ENCODE measurements at places on chromosomes 7 and 10. TPM values are rescaled to one million over a fixed set of nuclear protein-coding genes. Genes with fewer than 3 reads are reported as not detected.

Gene ACTL6B
- not detected for total RNA-seq

Gene UCMA
- not detected for total RNA-seq

Gene ATG9B
- total RNA-seq, result 12.3 TPM

Gene SSC4D
- 0.40 TPM for total RNA-seq

Gene A1CF
- not detected for total RNA-seq

Gene CPA2
- total RNA-seq, result not detected

Gene DPY19L1
- total RNA-seq, result 6.3 TPM

Gene RADIL
- total RNA-seq, result 0.92 TPM

Gene AASS
- 1.5 TPM for total RNA-seq

Gene TBXAS1
- 1.8 TPM for total RNA-seq

Gene PLA2G12B
- not detected for total RNA-seq

Gene COL26A1
- not detected for total RNA-seq

Gene VSTM4
- total RNA-seq, result not detected

Gene CRPPA
- 1.7 TPM for total RNA-seq

Gene TUBAL3
- total RNA-seq, result not detected

Gene LRRC18
- total RNA-seq, result not detected

Gene PON3
- 0.32 TPM for total RNA-seq

Gene CRYGN
- total RNA-seq, result 0.12 TPM

Gene VIPR2
- not detected for total RNA-seq

Gene PGAM2
- 0.34 TPM for total RNA-seq

Gene GPER1
- total RNA-seq, result 0.14 TPM

Gene PNPLA8
- total RNA-seq, result 15.2 TPM

Gene TMEM236
- total RNA-seq, result 0.12 TPM

Gene HOXA10
- total RNA-seq, result not detected

Gene NUTM2A
- 0.66 TPM for total RNA-seq

Gene TUBB8
- not detected for total RNA-seq

Gene TNPO3
- 72.2 TPM for total RNA-seq

Gene GPR158
- not detected for total RNA-seq

Gene ZNF467
- 0.21 TPM for total RNA-seq

Gene ZNF862
- 5.9 TPM for total RNA-seq

Gene MGMT
- total RNA-seq, result 20.9 TPM

Gene VPS37D
- total RNA-seq, result 0.45 TPM

Gene SLC18A3
- total RNA-seq, result not detected

Gene GFRA1
- not detected for total RNA-seq

Gene HMX2
- total RNA-seq, result not detected

Gene CALN1
- not detected for total RNA-seq

Gene SCIN
- total RNA-seq, result 0.47 TPM

Gene WDR91
- 12.3 TPM for total RNA-seq

Gene TLX1
- total RNA-seq, result not detected

Gene HGF
- not detected for total RNA-seq

Gene WDR86
- total RNA-seq, result not detected

Gene NRCAM
- 4.6 TPM for total RNA-seq

Gene COL1A2
- 0.30 TPM for total RNA-seq

Gene MRPL32
- 96.8 TPM for total RNA-seq

Gene STEAP1B
- total RNA-seq, result 0.18 TPM

Gene HUS1
- 50.4 TPM for total RNA-seq

Gene AKR1C4
- total RNA-seq, result not detected

Gene ZNF488
- total RNA-seq, result 0.50 TPM
